ENCODE measurements at places on chromosomes 7 and 10.

GRCh38 chr10:125392609-125393008, 232.2 kb upstream of the CTBP2 start:
- no peaks in the 10 kb centered on the region for H3K36me3 ChIP-seq
- H3K4me3 ChIP-seq: no peak overlapping the region
- no peaks in the 10 kb centered on the region for H3K27me3 ChIP-seq
- no peaks in the 10 kb centered on the region for H3K4me1 ChIP-seq
- DNase-seq: no peak
- H3K27ac ChIP-seq: no peak overlapping the region

DNA sequence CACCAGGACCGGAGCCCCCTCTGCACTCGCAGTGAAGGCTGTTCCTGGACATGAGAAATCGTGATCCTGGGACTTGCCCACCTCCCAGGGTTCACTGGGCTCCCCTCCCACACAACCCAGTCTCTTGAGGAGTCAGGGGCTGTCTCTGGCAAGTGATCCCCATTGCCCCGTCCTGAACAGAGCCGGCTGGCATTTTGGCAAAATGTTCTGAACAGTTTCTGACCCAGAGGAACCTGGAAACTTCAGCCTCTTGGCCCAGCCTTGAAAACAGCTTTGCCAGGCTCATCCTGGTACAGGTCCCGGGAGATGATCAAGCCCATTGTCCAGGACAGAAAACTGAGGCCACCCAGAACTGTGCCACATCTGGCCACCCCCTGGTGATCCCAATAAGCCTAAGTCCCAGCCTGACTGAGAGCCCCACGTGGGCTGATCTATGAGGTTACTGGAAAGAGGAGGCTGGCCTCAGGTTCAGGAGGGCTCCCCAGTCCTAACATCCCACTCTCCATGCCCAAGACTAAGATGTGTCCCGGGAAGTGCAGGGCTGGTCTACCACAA, 115.7 kb downstream of the OAT start:
- H3K4me1 ChIP-seq: no peaks in the 10 kb centered on the region
- H3K36me3 ChIP-seq: no peaks in the 10 kb centered on the region
- H3K27ac ChIP-seq: no peak overlapping the region
- no peak for DNase-seq
- H3K4me3 ChIP-seq: no peak overlapping the region

GRCh38 chr10:103983367-103983911, 16.5 kb downstream of the SLK start:
- H3K27me3 ChIP-seq: no peaks in the 10 kb centered on the region
- H3K36me3 ChIP-seq: no peaks in the 10 kb centered on the region
- DNase-seq: no peak
- H3K4me1 ChIP-seq: no peaks in the 10 kb centered on the region

GRCh38 chr7:268991-269390, 21.0 kb upstream of the FOXL3 start:
- DNase-seq: no peak
- no peaks in the 10 kb centered on the region for H3K4me1 ChIP-seq
- no peaks in the 10 kb centered on the region for H3K36me3 ChIP-seq
- H3K27ac ChIP-seq: no peak overlapping the region
- H3K4me3 ChIP-seq: no peak overlapping the region

GRCh38 chr7:72391821-72392377, 20.2 kb downstream of the CALN1 start:
- no peak overlapping the region for H3K4me3 ChIP-seq
- DNase-seq: no peak
- no peaks in the 10 kb centered on the region for H3K4me1 ChIP-seq
- no peaks in the 10 kb centered on the region for H3K36me3 ChIP-seq

DNA sequence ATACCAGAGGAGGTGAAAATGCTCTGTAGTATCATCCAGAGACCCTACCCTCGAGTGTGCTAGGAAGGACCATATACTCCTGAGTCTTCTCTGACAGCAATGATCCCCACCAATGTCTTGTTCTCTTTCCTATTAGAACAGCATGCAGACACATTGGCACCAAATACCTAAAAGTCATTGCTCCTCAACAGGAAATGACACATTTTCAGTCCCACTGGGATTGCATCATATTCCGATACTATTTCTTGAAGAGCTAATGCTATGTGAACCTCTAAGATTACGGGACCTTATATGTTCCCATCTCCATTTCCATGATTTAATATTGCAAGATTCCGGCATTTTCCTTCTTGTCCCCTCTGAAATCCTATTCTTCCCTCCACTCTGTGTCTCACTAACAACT, 177.4 kb downstream of the NRP1 start:
- no peak overlapping the region for H3K4me3 ChIP-seq
- H3K27me3 ChIP-seq: no peaks in the 10 kb centered on the region
- DNase-seq: no peak
- H3K4me1 ChIP-seq: no peaks in the 10 kb centered on the region
- H3K27ac ChIP-seq: no peak overlapping the region
